Fibroblast of pulmonary artery (primary cell): ENCODE measurements at places on chromosomes 1 and 21.
A peak's percentile ranks its signal among the peaks of the same experiment; 100 is the strongest.

GRCh38 chr1:31595836-31596736 lies 19.8 kb downstream of the TINAGL1 start:
- no peak for DNase-seq

DNA sequence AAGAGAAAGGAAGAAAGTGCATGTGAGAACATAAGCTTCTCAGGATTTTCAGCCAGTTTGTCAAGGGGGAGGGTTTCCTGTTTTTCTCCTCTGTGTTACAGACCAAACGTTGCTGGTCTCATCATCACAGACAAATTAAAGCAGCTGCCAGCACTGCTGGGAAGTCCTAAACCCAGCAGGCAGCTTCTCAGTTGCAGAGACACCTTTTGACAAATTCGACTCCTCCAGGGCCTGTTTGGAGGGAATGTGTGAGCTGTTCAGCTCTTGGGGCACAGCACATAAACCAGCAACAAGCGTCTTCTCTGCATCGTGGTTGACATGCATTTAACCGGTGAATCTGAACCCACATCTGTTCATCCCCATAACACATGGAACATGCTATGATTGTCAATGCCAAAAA lies 454.6 kb upstream of the RUNX1 start:
- peak; percentile 84 for DNase-seq

DNA sequence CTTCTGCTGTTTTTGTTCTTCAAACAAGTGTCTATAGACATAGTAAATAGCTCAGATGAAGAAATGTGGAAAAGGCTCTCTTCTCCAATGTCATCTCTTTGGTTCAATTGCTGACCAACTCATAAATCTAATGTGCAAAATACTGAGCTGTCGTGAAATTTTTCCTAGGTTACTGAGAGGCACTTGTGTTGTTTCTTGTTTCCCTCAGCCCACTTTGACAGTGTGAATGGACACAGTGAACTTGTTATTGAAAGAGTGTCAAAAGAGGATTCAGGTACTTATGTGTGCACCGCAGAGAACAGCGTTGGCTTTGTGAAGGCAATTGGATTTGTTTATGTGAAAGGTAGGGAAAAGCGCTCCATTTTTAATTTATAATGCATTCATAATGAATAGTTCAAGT lies 245.3 kb downstream of the TPR start:
- DNase-seq, result no peak

- DNase-seq, result no peak
Observed at GRCh38 chr1:103509250-103509649, 16.2 kb upstream of the RNPC3 start.

DNA sequence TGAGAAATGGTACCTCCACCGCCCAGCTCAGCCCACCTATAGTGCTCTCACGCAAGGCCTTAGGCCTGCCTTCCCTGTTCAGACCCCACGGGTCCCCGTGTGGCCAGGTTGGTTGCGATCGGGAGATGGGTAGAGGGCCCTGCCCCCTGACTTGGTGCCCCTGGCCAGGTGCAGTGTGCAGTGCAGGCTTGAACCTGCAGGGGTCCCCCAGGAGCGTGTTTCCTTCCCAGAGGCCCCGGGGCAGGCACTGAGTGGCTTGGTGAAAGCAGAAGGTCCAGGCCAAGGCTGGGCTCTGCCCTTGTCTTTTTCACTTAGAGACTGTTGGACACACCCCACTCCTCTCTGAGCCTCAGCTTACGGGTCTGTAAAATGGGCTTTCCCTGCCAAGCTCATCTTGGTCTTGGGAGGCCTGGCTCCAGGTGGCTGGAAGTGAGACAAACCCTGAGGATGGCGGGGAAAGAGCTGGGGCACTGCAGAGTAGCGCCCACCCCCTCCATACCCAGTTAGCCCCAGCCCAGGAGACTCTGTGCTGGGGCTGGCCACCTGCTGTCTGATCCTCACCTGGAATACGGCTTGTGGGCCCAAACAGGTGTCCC lies 9.3 kb upstream of the HES5 start:
- no peak for DNase-seq

GRCh38 chr1:178945763-178946266 lies 74.9 kb upstream of the ANGPTL1 start:
- DNase-seq, result no peak

DNA sequence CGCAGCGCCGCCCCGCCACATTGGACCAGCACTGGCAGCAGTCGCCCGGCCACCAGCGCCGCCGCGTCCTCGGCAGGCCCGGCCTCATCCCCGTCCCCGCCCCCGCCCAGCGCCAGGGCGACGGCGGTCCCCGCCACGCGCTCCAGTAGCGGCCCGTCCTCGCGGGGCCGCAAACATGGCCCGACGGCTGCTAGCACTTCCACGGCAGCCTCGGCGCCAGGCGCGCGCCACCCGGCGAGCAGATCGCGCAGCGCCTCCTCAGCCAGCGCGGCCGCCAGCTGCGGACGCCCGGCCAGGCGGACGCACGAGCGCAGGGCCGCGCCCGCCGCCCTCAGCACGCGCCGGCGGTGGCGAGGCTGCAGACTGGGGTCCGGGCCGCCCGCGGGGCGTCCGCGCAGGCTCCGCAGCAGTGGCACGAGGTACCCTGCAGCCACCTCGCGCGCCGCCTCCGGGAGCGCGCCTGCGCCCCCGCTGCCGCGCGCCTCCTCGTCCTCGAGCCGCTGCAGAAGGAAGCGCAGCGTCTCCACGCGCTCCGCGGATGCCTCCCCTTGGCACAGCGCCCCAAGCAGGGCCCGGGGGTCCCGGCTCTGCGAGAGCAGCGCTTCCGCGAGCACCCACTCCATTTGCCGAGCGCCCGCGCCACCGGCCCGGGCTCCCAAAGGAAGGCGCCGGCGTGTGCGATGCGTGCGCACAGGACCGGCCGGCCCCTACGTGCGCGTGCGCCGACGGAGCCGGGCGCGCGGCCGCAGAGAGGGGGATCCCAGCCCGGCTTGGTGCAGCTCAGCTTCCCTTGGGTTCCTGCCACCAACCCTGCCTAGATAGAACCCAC lies at the start of gene TARBP1:
Gene TARBP1, minus strand, starts transcription at position 699 of the 829 bp plus-strand sequence. Its CDS starts 76 bp downstream, at position 623.
- peak; percentile 77 for DNase-seq
